ENCODE measurements at places on chromosomes 3 and 15.

DNA sequence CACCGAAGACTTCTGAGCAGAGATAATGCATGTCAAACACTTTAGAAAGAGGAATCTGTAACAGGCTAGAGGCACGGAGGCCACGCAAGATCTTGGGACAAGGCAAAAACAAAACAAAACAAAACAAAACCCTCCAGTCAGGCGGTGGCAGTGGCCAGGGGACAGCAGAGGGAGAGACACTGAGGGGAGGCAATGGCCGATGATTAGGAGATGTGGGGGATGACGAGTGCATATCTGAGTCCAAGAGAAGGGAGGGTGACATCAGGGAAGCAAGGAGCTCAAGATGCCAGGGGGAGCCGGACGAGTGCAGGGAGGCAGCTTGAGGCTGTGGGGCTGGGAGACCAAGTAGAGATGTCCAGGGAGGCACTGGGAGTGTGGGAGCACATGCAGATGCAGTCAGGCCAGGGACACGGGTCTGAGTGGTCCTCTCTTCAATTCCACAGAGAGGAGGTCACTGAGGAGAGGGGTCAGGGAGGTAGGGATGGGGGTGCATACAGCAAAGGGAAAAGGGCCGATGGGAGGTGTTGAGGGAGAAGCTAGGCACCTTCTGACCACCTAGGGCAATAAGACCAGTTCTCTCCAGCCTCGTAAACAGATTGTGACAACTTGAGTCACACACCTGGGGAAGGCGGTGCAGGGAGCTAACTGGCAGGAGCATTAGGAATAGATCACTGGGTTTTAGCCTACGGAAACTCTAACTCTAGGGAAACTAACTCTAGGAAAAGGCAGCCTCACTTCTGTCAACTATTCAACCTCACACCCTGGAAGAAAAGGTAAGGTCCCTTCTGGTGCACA, 29.6 kb downstream of the SLCO2A1 start:
- no peak for DNase-seq

DNA sequence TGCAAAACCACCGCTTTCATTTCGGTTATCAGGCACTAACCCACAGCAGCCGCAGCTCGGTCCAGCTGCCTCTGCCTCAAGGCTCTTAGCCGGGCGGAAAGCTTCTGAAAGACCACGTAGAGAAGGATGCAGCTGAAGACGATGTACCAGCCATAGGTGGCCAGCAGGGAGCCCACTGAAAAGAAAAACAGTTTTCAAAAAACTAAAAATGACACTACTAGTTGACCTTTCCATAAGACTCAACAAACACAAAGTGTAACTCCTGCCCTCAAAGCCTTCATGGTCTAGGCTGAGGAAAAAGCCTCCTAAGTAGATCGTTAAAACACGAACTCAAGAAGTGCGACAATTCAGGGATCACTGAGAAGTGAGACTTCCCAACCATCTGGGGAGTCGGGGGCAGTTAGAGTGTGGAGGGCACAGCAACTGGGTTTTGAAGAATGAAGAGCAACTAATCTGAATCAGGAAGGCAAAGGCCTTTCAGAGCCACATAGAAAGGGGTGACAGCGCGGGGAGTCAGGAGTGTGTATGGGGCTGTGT, 716 bp downstream of the SELENOS start:
- DNase-seq, result no peak

DNA sequence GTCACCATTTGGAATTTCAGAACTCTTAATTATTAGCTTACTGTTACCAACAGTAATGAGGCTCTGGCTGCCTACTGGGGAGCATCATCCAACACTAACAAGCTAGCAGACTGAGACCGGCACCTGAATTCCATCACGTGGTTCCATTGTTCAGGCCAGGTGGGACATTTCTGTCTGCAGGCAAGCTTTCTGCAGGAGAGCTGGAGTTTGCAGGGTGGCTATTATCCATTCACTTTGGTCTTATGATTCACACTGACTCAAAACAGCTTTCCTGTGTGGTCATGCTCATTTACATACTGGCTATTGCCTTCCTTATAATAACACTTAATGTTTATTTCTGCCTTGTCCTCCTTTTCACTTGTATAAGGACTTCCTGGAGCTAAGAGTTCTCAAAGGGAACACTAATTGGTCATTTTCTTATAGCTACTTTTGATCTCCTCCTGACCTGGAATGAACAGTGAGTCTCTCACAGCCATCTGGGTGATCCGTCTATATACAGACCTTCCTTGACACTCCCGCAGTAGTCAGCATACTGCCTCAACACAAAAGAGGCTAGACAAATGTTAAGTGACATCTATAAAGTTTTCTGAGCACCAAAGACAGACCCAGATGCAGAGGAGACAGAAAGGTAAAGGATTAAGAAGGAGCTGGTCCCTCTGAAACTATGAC, 695.4 kb downstream of the FHIT start:
- DNase-seq, result no peak

GRCh38 chr3:108293858-108294257, 2.5 kb upstream of the HHLA2 start:
- DNase-seq, result no peak

DNA sequence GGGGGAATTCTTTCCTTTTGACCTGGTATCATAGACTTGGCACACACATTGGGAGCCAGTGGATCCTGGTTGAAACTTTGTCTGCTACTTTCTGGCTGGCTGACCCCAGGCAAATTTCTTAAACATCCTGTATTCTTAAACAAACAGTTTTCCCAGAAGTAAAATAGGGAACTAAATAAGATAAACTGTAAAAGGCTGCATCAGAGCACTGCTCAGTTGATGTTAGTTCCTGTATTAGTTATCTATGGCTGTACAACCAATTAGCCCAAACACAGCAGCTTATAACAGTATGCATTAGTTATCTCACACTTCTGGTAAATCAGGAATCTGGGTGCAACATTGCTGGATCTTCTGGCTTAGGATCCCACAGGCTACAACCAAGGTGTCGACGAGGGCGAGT, 73.1 kb upstream of the SLCO3A1 start:
- no peak for DNase-seq

GRCh38 chr3:60890226-60890625, 361.0 kb downstream of the FHIT start:
- DNase-seq, result no peak

DNA sequence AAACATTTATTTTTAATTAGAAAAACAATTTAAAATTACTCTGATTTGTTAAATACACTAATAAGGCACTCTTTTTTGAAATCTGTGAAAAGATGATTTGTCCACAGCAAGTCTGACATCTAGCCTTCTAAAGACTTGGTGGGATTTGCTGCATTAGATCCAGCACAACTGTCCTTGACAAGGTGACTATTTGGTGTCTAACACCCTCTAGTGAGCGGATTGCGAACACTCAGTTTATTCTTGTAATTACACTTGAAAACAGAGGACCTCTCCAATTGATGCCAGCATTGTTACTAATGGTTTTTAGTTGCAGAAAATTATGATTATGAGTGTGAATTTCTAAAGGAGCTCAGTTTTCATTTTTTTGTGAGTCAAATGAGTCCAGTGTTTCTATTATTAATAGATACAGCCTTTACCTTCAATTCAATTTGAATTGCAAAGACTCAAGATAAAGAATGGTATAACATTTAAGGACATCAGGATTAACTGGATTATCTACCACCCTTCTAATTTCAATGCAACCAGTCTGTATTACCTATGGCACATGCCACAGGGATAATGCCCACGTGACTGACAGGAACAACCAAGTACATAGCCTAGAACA, 29.7 kb upstream of the STRIT1 start:
- no peak for DNase-seq

DNA sequence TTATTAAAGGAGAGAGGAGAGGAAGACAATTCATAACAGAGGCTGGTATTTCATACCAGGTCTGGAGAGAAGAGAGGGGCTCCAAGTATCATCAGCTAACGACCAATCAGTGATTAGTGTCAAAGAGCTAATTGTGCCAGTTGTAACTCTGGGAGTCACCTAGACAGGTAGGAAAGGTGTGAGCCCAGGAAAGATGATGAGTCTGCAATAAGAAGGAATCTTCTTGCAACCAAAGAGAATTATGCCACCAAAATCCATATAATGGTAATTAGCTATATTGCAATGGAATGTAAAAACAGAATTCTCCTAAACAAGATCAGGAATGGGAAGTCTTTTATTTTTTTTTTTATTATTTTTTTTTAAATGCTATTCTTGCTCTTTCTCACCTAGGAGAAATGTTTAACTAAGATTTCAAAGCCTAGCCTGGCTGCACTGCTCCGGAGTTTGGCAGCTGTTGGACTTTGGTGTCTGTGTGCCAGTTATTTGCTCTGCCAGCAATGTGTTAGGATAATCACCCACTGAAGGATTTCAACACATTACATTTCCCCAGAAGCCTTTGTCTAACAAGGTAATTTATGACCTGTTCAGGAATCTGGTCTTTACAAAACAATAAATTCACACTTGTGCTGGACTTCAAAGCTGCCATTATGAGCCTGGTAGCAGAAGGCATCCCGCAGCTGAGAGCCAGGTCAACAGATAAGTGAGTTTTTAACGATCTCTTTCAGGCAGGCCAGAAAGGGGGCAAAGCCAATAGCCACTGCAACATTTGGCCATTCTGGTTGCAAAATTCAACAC, 89.4 kb downstream of the FOXB1 start:
- no peak for DNase-seq

GRCh38 chr15:92677999-92678398, 22.4 kb upstream of the FAM174B start:
- no peak for DNase-seq

GRCh38 chr15:52870015-52870414, 79.9 kb upstream of the ONECUT1 start:
- no peak for DNase-seq

- no peak for DNase-seq
Observed at GRCh38 chr15:68843425-68844311, 23.0 kb upstream of the ANP32A start.

DNA sequence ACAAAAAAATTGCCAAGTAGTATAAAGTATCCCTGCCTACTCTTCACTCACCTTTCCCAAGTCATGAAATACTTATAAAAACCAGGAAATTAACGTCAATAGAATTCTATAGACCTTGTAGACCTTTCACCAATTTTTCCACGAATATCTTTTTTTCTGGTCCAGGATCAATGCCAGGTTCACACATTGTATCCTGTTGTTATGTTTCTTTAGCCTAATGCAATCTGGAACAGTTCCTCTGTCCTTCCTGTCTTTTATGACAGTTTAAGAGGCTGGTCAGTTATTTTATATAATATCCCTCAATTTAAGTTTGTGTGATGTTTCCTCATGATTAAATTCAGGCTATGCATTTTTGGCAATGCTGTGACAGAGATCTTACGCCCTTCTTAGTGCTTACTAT, 63.2 kb upstream of the MAGI1 start:
- DNase-seq, result no peak

- no peak for DNase-seq
Observed at GRCh38 chr3:69881756-69882428, 117.6 kb upstream of the SAMMSON start.

DNA sequence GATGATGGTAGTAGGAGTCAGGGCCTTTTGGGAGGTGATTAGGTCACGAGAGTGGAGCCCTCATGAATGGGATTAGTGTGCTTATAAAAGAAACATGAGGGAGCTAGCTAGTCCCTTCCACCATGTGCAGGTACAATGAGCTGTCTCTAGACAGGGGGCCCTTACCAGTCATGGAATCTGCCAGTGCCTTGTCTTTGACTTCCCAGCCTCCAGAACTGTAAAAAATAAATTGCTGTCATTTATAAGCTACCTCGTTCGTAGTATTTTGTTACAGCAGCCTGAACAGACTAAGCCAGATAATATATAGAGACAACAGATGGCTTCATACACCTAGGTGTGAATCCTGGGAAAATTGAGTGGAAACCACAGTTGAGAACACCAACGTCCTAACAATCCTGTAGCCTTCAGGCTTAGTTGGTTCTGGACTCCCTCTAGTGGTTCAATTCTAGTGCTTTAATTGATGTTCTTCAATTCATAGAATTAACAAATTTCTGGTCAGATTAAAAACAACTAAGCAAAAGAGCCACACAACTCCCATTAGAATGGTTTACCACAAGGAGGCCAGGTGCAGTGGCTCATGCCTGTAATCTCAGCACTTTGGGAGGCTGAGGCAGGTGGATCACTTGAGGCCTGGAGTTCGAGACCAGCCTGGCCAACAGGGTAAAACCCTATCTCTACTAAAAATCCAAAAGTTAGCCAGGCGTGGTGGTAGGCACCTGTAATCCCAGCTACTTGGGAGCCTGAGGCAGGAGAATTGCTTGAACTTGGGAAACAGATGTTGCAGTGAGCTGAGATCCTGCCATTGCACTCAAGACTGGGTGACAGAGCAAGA, 21.3 kb upstream of the GATM start:
- DNase-seq, result no peak

GRCh38 chr15:68210821-68211655, 5.9 kb upstream of the CALML4 start:
- DNase-seq, result peak; percentile 11

- DNase-seq, result no peak
Observed at GRCh38 chr3:141287326-141287725, 55.7 kb downstream of the PXYLP1 start.

GRCh38 chr3:171813897-171814460, 3.7 kb upstream of the PLD1 start:
- no peak for DNase-seq

DNA sequence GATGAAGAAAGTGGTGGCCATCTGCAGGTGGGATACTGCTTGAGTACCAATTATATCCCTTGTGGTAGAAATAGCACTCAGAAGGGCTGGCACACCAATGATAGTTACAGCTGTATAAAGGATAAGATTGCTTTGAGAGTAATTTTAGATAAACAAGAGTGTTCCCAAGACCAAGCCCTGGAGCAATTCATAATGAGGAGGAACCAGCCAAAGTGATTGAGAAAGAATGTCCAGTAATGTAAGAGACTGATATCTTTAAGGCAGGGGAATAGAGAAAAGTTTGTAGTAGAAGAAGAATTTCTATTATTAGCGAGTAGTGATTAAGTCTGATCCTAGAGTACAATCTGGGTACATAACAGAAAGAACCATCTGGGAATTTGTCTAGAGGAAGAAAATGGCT, 945.1 kb downstream of the OTOL1 start:
- no peak for DNase-seq

DNA sequence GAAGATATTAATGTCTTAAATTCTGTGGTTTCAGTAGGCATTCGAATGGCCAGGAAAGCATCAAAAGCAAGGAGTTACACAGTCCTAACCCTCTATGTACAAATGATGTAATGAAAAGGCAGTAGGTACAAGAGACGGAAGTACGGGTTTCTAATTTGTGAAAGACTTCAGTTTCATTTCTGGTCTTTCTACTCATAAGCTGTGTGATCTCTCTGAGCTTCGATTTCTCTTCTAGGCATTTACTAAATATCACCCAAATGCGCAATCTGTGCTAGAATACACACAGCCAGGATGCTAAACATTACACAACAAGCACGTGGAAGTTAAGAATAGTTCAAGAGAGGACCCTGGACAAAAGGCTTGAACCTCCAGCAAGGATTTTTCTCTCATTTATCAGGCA, 17.9 kb upstream of the STIMATE start:
- no peak for DNase-seq

- DNase-seq, result no peak
Observed at GRCh38 chr3:168952551-168952950, 711.0 kb downstream of the MECOM start.

GRCh38 chr3:127224118-127224517, 31.2 kb downstream of the PRR23E start:
- DNase-seq, result no peak
